ENCODE measurements at places on chromosomes 16 and 17.

GRCh38 chr16:88701581-88702370 is 4.4 kb downstream of the RNF166 start:
- no peak for DNase-seq

- DNase-seq: peak; percentile 61
Measured at GRCh38 chr17:81713556-81714411, 1.7 kb downstream of the SLC25A10 start.

DNA sequence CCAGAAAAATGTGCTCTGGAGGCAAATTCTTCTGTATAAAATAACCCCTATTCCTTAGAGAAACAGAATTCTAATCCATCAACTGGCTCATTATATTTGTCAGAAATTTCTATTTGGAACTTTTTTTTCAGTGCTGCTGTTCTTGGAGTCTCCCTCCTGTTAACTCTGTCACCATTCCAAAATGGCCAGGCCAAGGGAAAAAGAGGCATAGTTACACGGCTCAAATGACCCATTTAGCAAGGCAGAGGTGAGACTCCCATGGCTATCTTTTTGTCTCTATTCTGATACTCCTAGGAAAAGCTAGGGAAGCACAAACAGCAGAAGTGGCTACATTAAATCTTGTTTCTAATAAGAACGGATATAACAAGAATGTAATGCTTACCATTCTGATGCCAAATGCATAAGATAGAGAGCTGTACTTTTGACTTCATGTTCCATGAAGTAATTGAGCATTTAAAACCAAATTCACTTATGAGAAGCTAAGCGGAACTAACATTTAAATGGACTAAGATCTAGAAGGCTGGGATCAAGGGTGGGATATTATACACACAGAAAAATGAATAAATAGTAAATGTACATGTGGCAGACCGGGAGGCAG is 64.4 kb upstream of the CORO6 start:
- DNase-seq: no peak

GRCh38 chr17:73052923-73053322 is 39.6 kb downstream of the SLC39A11 start:
- no peak for DNase-seq

GRCh38 chr17:74449773-74450172 is 16.7 kb upstream of the CD300A start:
- DNase-seq: no peak

DNA sequence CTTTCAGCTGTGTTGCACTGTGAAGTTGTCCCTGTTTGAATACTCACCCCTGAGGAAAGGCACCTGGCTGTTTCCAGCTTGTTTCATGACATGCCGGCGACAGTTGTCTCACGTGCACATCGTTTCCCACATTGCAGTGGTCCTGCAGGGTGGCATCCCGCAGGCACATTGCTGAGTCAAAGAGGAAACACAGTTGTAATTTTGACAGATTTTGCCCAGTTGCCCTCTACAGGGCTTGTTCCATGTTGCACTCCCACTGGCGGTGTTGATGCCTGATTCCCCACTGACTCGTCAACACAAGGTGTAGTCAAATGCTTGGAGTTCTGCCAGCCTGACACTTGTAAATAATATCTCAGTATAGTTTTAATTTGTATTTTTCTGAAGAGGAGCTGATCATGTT is 23.8 kb downstream of the EPN2 start:
- no peak for DNase-seq

DNA sequence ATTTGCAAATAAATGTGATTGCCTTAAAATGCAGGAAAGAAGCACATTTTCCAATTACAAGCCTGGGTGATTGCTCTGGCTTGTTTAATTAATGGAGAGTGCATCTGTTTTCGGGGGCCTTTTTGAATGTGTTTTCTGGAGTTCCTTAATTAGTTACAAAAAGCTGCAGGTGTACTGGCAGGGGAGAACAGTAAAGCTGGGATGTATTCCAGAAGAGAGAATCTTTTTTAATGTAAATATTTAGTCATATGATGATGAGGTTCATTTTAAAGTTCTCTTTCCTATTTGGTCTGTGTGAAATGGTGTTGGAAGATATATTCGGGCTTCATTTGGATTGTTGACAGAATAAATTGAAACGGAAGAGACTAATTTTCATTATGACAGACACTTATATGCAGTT is 70.9 kb upstream of the N4BP1 start:
- no peak for DNase-seq
